ENCODE measurements at places on chromosomes 16 and 17.

GRCh38 chr17:63834431-63835166 is 7.1 kb upstream of the FTSJ3 start:
- H3K36me3 ChIP-seq, result peaks cover 48% of the 10 kb centered on the region
- no peaks in the 10 kb centered on the region for H3K4me1 ChIP-seq
- H3K27me3 ChIP-seq, result no peaks in the 10 kb centered on the region
- no peak overlapping the region for H3K4me3 ChIP-seq
- H3K27ac ChIP-seq, result no peak overlapping the region

DNA sequence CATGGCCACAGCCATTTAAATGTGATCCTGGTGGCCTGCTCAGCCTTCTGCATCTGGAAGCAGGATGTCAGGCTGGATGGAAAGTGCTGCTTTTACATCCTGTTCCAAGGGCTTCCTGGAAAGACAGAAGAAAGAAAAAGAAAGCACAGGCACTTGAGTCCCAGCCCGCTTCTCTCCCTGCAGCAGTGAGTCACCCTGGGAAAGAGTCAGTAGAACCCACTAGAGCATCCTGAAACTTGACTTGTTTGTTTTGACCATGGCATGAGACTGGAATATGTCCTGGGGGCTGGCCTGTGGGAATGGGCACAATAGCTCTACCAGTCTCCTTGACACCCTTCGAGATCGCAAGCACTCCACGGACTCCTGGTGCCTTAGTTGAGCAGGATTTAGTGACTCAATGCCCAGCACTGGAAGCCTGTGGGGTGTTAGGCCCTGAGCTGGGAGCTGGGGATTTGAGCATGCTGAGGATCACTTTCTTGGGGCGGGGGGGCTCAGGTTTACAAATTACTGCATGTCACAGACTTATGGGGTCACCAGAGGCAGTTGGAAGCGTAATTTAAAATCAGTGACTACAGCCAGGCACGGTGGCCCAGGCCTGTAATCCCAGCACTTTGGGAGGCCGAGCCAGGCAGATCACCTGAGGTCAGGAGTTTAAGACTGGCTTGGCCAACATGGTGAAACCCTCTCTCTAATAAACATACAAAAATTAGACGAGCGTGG is 22.1 kb upstream of the GNA13 start:
- H3K27me3 ChIP-seq, result peaks cover 4% of the 10 kb centered on the region
- no peaks in the 10 kb centered on the region for H3K36me3 ChIP-seq
- DNase-seq, result peak; percentile 68
- H3K4me1 ChIP-seq, result peaks cover 8% of the 10 kb centered on the region
- H3K27ac ChIP-seq, result peak overlapping the region; percentile 8

- no peak overlapping the region for H3K4me3 ChIP-seq
- H3K27ac ChIP-seq, result no peak overlapping the region
- H3K27me3 ChIP-seq, result no peaks in the 10 kb centered on the region
- H3K4me1 ChIP-seq, result no peaks in the 10 kb centered on the region
- no peaks in the 10 kb centered on the region for H3K36me3 ChIP-seq
- DNase-seq, result no peak
Observed at GRCh38 chr16:59601452-59601851, 867.3 kb upstream of the GOT2 start.

GRCh38 chr16:30992931-30993816 is 8.2 kb downstream of the HSD3B7 start:
- no peak overlapping the region for H3K27ac ChIP-seq
- no peaks in the 10 kb centered on the region for H3K36me3 ChIP-seq
- no peak for DNase-seq
- peaks cover 18% of the 10 kb centered on the region for H3K4me1 ChIP-seq
- H3K27me3 ChIP-seq, result no peaks in the 10 kb centered on the region
- no peak overlapping the region for H3K4me3 ChIP-seq

DNA sequence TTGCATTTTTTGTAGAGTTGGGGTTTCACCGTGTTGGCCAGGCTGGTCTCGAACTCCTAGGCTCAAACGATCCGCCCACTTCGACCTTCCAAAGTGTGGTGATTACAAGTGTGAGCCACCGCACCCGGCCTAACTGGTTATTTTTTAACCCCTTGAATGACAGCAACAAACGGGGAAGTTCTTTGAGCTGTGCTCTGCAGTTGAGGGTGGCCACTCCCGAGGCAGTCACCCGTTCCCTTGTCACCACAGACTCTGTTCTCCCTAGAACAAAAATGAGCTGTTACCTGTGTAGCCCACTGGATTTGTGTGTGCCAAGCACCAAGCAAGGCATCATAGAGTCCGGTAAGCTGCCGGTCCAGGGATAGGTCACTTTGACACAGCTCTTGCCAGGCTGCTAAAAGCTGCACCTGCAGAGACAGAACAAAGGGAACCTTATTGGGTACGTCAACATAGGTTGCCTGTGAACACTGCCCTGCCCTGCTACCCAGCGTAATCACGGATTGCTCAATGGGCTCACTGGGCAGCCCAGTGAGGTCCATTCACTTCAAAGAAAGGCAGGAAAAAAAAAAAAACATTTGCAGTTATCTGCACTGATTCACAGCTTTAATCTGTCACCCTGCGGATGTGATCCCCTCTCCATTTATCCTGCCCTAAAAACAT is 19.6 kb downstream of the COG7 start:
- no peak for DNase-seq
- H3K4me3 ChIP-seq, result no peak overlapping the region
- no peak overlapping the region for H3K27ac ChIP-seq
- H3K36me3 ChIP-seq, result peaks cover 22% of the 10 kb centered on the region

- H3K27ac ChIP-seq, result no peak overlapping the region
- DNase-seq, result no peak
- no peak overlapping the region for H3K4me3 ChIP-seq
- no peaks in the 10 kb centered on the region for H3K36me3 ChIP-seq
- H3K27me3 ChIP-seq, result no peaks in the 10 kb centered on the region
- no peaks in the 10 kb centered on the region for H3K4me1 ChIP-seq
Observed at GRCh38 chr16:71276589-71277334, 12.4 kb downstream of the CMTR2 start.

DNA sequence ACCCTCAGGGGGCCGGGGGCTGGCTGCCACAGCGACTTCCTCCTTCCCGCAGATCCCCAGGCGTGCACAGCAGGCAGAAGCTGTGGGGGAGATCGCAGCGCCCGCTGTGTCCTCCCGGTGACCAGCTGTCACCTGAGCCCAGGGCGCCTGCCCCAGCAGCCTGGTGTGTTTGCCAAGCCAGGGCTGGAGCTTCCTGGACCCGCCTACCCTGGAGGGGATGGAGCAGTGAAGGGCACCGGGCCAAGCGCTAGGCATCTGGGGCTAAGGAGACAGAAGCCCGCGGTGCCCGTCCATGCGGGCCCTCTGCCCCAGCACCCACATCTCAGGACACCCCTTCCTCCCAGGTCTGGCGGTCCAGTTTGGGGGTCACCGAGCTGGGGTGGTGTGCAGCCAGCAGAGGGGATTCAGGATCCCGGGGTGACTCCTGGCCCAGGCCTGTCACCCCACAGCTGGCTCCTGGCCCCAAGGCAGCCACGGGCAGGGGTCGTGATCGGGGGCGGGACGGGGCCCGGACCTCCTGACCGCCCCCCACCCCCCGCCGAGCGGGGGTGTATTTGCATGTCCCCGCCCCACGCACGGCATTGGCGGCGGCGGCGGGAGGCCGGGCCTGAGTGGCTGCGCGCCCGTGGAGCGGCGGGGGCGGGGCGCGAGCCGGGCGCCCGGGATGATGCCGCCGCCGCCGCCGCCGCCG is at the start of gene RAB26:
RAB26 (plus strand) TSS at position 645 of the 691 bp plus-strand sequence. CDS start 159 bp downstream, outside the sequence.
- no peaks in the 10 kb centered on the region for H3K36me3 ChIP-seq
- H3K27ac ChIP-seq, result no peak within 1 kb of the TSS
- peak within 1 kb of the TSS; percentile 29 for H3K4me3 ChIP-seq
- H3K27me3 ChIP-seq, result no peaks in the 10 kb centered on the region
- H3K4me1 ChIP-seq, result peaks cover 48% of the 10 kb centered on the region
- DNase-seq, result no peak

- no peak for DNase-seq
- no peak overlapping the region for H3K4me3 ChIP-seq
- no peaks in the 10 kb centered on the region for H3K36me3 ChIP-seq
Observed at GRCh38 chr17:79619196-79619595, 8.3 kb upstream of the RBFOX3 start.

Measured in astrocyte (in vitro differentiated cells and primary cell).